ENCODE measurements at places on chromosomes 7 and 10. TPM values are rescaled to one million over a fixed set of nuclear protein-coding genes. Genes with fewer than 3 reads are reported as not detected.
A peak's percentile ranks its signal among the peaks of the same experiment; 100 is the strongest.

GRCh38 chr10:88106366-88106765 lies 242.9 kb downstream of the PTEN start:
- no peaks in the 10 kb centered on the region for H3K4me1 ChIP-seq
- H3K27ac ChIP-seq: no peak overlapping the region
- DNase-seq: no peak
- H3K27me3 ChIP-seq: no peaks in the 10 kb centered on the region

DNA sequence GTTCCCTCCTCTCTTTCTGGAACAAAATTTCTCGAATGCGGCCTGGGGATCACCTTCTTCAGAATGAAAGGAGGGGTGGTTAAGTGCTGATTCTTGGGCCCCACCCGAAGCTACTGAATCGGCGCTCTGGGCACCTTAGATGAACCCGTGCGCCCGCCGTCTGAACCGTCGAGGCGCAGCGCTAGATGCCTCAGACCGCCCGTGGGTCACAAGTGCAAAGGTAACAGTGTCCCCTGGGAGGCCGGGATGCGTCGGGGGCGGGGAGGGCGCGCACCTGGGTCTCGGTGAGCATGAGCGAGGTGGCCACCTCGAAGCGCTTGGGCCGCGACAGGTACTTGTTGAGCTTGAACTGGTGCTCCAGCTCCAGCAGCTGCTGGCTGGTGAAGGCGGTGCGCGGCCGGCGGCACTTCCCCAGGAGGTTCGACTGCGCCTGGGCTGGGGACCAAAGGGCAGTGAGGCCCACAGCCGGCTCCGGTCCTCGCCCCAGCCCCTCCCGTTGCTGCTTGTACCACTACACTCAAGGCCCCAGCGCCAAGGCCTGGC lies 4.2 kb downstream of the MNX1 start:
- peaks cover 19% of the 10 kb centered on the region for H3K4me1 ChIP-seq
- no peak overlapping the region for H3K27ac ChIP-seq
- H3K36me3 ChIP-seq: no peaks in the 10 kb centered on the region
- no peak for DNase-seq
- no peak overlapping the region for H3K4me3 ChIP-seq

Gene PDE1C
- total RNA-seq: 1.1 TPM

GRCh38 chr10:97182288-97182990 lies 3.3 kb downstream of the SLIT1 start:
- H3K27me3 ChIP-seq: peaks cover 79% of the 10 kb centered on the region
- no peak overlapping the region for H3K27ac ChIP-seq
- no peak overlapping the region for H3K4me3 ChIP-seq

- no peak overlapping the region for H3K27ac ChIP-seq
- no peak for DNase-seq
- H3K4me3 ChIP-seq: no peak overlapping the region
- H3K4me1 ChIP-seq: no peaks in the 10 kb centered on the region
Measured at GRCh38 chr10:48610585-48611093, 5.8 kb upstream of the ARHGAP22 start.

- no peaks in the 10 kb centered on the region for H3K36me3 ChIP-seq
- peaks cover 3% of the 10 kb centered on the region for H3K27me3 ChIP-seq
- no peak for DNase-seq
- H3K4me1 ChIP-seq: peaks cover 5% of the 10 kb centered on the region
Measured at GRCh38 chr7:27712217-27712616, 27.7 kb upstream of the TAX1BP1 start.

GRCh38 chr7:713139-713457 lies 13.4 kb upstream of the DNAAF5 start:
- no peak overlapping the region for H3K4me3 ChIP-seq
- H3K4me1 ChIP-seq: peaks cover 7% of the 10 kb centered on the region
- no peaks in the 10 kb centered on the region for H3K27me3 ChIP-seq
- H3K36me3 ChIP-seq: no peaks in the 10 kb centered on the region
- DNase-seq: no peak

Gene CALHM3
- not detected for total RNA-seq

Gene MALRD1
- 0.84 TPM for total RNA-seq

GRCh38 chr10:79093658-79094411 lies 25.1 kb downstream of the ZMIZ1 start:
- H3K36me3 ChIP-seq: no peaks in the 10 kb centered on the region
- H3K27ac ChIP-seq: no peak overlapping the region
- no peak for DNase-seq
- no peaks in the 10 kb centered on the region for H3K27me3 ChIP-seq
- peaks cover 68% of the 10 kb centered on the region for H3K4me1 ChIP-seq
- H3K4me3 ChIP-seq: no peak overlapping the region

DNA sequence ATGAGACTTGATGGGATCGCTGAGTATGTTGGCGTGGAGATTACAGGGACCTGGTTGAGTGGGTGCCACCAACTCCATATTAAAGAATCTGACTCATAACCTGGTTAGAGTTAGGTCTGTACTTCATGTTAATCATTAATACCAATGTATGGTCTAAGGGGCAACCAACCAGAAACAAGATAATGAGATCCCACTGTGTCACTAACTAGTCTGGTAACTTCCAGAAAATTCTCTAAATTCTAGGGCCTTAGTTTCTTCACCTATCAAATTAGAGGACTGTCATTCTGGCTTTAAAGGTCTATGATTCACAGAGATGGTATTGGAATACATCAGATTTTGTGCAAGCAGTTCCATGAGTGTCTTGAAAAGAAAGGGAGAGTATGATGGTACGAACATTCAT lies 102.2 kb downstream of the SNX10 start:
- H3K36me3 ChIP-seq: no peaks in the 10 kb centered on the region
- H3K4me1 ChIP-seq: peaks cover 33% of the 10 kb centered on the region
- no peak overlapping the region for H3K4me3 ChIP-seq

Gene MTURN
- 6.6 TPM for total RNA-seq

Gene ASB13
- 40.8 TPM for total RNA-seq

GRCh38 chr10:93580828-93581227 lies 14.4 kb downstream of the FFAR4 start:
- peak; percentile 54 for DNase-seq
- H3K4me1 ChIP-seq: peaks cover 9% of the 10 kb centered on the region
- H3K27ac ChIP-seq: peak overlapping the region; percentile 74
- H3K27me3 ChIP-seq: no peaks in the 10 kb centered on the region
- H3K4me3 ChIP-seq: no peak overlapping the region
- no peaks in the 10 kb centered on the region for H3K36me3 ChIP-seq

Gene EBLN1
- total RNA-seq: not detected

GRCh38 chr10:128875956-128876736 lies 590.9 kb upstream of the MGMT start:
- peak overlapping the region; percentile 7 for H3K27ac ChIP-seq
- H3K27me3 ChIP-seq: peaks cover 7% of the 10 kb centered on the region
- H3K4me1 ChIP-seq: no peaks in the 10 kb centered on the region

Measured in neural crest cell (in vitro differentiated cells).